Stimulated activated CD4-positive, alpha-beta T cell treated with anti-CD3 and anti-CD28 coated beads, Interleukin-4, amount 100 ng/mL, for 48 hours (primary cell): ENCODE measurements at places on chromosomes 1 and 21.
A peak's percentile ranks its signal among the peaks of the same experiment; 100 is the strongest.

- DNase-seq, result no peak
Observed at GRCh38 chr1:7784492-7785071, 491 bp downstream of the PER3 start.

- no peak for DNase-seq
Observed at GRCh38 chr1:112504661-112505399, 3.9 kb upstream of the WNT2B start.

DNA sequence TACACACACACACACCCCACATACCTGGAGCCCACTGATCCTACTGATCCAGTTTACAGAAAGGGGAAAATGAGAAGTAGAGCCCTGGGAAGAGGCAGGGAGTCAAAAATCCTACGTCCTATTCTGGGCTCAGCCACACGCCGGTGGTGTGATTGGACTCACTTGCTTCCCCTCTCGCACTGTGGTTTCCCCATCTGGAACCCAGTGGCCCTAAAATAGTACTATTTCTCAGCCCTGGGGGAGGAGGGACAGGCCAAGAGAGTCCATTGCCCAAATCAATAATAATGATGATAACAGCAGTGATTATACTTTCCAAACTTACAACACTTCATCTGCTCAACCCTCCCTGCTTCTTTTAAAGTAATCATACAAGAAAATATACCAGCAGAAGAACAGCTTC, 2.9 kb upstream of the PIGR start:
- no peak for DNase-seq

DNA sequence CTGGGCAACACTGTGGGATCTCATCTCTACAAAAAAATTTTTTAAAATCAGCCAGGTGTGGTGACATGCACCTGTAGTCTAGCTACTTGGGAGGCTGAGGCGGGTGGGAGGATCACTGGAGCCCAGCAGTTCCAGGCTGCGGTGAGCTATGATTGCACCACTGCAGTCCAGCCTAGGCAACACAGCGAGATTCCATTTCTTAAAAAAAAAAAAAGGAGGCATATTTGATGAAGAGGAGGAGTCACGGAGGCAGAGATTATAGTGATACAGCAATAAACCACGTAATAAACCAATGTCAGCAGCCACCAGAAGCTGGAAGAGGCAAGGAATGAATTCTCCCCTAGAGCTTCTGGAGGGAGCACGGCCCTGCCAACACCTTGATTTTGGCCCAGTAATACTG, 4.0 kb downstream of the LIX1L start:
- DNase-seq, result no peak

DNA sequence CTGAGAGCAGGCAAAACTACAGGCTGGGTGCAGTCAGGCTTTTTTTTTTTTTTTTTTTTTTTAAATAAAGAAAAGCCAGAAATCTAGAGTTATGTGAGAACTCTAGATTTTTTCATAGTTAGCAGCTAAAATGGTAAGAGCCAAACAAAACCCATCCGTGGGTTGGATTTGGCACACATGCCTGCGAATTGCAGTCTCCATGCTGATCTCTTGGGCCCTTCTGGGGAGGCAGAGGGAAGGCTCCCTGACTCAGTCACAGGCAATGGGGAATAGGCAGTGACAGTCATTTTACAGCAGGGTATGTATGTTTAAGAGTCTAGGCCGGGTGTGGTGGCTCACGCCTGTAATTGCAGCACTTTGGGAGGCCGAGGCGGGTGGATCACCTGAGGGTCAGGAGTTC, 2.6 kb downstream of the TXLNA start:
- DNase-seq, result no peak

- no peak for DNase-seq
Observed at GRCh38 chr21:40678681-40679284, 168.2 kb downstream of the DSCAM start.

DNA sequence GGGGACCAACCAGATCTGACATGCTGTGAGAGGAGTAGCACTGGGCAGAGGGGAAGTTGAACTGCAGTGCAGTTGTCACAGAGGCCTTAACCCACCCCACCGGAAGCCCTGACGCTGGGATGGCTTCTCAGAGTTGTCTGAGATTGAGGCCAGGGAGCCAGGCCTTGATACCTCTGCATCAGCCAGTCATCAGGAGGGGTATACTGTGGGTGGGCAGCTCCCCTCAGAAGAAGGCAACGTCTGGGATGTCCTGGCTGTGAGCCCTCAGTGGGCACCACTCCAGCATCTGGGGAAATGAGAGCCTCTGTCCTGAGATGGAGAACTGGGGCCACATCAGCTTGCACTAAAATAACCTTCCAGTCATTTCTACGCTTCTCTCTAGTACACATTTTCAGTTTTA, 47.9 kb upstream of the BCAR3 start:
- no peak for DNase-seq

DNA sequence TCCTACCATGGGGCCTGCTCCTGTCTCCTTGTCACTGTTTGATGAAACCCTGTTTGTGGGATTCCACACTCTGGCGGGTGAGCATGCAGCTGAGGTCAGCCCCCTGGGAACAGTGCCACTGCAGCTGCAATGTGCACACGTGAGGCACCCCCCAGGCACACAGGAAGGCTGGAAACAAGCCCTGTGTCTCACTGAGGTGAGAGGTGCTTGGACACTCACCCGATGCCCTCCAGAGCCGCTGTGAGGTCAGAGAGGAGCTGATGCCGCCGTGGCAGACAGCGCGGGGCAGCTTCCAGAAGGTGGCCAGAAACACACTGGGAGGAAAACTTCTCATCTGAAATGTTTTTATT, 49.7 kb downstream of the SLX9 start:
- no peak for DNase-seq

DNA sequence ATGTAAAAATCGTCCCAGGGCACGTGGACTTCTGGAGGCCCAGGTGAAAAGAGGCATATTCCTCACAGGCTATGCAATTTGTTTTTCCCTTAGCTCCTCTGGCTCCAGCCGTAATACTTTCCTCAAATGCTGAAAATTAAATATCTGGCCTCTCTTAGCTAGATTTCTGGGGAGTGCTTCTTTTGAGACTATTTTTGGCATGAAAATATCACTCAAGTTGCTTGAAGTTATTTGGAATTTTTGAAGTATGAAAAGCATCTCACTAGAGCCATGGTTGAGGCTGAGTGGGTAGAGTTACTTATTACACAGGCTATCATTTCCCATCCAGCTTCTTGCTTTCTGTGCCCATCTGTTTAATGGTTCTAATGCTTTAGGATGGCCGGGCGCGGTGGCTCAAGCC, 59.7 kb downstream of the MYOM3 start:
- no peak for DNase-seq

DNA sequence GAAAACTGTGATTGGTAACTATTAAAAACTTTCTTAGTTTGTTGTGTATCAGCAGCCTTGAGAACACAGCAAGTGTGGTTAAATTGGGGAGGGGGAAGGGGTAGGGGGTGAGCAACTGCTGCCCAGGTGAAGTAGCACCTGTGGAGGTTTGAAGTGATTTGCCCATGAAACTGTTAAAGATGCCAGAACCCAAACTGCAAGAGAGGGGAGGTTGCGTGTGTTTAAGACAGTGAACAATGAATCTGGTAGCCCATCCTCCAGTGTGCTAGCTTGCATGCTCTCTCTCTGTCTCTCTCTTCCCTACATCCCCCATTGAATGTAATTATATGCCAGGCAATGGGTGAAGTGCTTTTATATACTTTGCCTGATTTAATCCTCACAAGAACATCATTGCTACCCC, 154.7 kb downstream of the RUNX1 start:
- DNase-seq, result no peak

GRCh38 chr1:87120779-87121178, 206.3 kb downstream of the HS2ST1 start:
- DNase-seq, result no peak

DNA sequence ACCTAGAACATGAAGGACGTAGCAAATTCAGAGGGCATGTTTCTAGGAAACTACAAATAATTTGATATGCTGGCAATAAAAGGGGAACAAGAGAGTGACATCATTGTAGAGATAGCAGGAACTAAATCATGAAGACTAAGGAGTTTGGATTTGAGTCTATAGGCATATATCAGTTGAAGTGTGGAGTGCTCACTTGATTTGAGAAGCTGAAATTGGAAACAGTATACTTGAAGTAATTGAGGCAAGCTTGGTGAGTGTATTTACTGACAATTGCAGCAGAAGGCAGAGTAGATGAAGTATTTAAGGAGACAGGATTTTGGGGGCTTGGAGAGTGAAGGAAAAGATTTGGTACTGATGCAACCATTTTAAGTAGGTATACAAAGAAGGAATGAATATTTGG, 6.4 kb upstream of the TMCO2 start:
- no peak for DNase-seq

DNA sequence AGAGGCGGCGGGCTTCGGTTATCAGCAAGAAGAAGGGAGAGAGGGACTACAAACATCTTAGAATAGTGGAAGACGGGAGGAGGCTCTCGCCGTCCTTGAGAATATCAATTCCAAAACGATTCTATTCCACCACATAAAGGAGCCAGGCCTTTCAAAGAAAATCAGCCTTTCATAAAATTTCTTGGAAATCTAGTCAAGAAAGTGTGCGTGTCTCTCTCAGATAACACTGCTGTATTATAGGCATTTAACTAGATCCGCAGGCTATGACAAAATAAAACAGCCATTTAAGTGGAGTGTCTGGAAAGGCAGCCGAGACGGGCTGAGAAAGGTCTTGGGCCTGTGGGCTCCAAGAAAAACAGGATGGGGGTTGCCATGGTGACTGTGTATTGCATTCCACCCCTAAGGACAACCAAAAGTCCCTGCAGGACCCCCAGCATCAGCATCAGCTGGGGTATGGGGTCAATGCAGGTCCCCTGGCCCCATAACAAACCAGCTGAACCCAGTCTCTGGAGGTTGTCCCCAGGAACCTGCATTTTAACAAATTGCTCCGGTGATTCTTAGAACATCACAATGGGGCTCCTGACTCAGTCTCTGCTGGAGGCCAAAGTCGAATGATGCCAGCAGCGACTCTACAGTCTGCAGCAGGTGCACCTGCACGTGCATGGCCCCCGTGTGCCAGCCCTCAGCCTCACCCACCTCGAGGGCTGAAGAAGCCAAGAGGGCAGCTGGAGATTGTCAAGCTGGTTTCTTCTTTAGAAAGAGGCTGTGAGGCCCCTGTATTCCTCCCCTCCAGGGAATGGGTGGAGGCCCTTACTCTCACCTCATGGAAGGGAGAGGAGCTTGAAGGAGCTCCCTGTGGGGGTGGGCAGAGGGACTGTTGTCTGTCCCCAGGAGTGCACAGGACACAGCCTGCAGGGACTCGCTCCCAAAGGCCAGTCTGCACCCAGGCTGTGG, 287.4 kb downstream of the NPHP4 start:
- no peak for DNase-seq

DNA sequence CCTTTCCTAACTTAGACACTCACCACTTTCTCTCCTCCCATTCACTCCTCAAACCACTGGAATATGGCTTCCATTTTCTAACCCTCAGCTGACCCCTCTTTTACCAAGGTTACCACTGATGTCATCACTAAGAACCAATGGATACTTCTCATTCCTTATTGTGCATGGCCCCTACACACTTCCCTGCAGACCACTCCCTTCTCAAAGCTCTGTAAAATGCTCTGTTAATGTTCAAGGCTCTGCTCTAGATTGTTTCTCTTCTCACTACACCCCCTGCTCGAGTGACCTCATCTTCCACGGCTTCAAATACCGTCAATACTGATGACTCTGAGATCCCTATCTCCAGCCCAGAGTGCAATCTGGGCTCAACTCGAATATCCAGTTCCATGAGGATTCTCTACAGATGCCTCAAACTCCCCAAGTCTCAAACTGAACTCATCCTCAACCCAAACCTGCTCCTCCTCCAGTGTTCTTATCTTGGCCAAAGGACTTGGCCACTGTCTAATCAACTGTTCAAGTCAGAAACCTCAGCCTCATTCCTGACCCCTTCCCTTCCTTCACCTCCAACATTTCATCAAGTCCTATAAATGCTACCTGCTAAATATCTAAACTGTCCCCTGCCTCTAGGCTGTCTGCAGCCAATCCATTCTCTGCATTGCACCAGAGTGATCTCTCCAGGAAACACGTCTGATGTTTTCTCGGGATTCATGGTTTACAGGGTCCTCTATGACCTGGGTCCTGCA, 41.3 kb upstream of the BMP8B start:
- no peak for DNase-seq

DNA sequence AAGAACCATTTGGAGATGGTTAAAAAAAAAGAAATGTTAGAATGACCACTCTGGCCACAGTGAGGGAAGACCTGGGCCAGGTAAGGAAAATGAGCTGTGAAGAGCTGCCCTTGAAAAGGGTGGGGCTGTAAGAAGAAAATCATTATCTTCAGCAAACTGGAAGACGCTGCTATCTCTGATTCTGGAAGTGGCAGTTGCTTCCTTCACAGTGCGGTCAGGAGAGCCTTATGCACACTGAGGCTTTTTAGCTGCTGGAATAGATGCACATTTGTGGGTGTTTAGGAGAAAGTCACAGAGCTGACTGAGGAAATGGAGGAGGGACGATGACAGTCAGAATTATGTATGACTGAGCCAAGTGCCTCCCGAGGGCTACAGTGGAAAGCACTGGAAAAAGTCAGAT, 91.6 kb downstream of the TBX19 start:
- no peak for DNase-seq

- DNase-seq, result peak; percentile 41
Observed at GRCh38 chr21:14545906-14546480, at the start of gene SAMSN1. TSS of gene SAMSN1 (minus strand) at chr21:14546315. CDS start at chr21:14546261, 54 bp downstream.

- no peak for DNase-seq
Observed at GRCh38 chr1:87437663-87438295, 109.1 kb downstream of the LMO4 start.

- DNase-seq, result no peak
Observed at GRCh38 chr1:99979091-99979490, 9.3 kb downstream of the SLC35A3 start.

GRCh38 chr1:64084451-64084850, 119.0 kb upstream of the UBE2U start:
- DNase-seq, result no peak
